Iris pigment epithelial cell (primary cell): ENCODE measurements at places on chromosomes 1 and 21.

DNA sequence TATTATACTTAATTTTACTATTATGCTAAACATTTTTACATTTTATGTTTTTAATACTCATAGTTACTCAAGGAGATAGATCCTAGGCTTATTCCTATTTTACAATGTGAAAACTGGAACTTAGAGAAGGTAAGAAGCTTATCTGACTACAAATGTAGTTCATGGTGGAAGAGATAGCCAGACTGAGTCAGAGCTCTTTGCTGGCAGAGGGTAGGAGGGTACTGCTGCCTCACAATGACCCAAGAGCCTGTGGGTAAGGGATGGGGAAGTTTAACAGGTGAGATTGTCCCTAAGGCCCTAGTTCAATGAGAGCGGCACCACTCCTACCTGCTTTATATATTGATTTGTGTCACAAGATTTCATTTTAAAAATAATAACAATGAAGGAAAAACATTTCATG lies 34.1 kb upstream of the NEK7 start:
- DNase-seq, result peak; percentile 58

GRCh38 chr21:43767984-43768867 lies 7.9 kb downstream of the CSTB start:
- peak; percentile 89 for DNase-seq

- DNase-seq, result no peak
Measured at GRCh38 chr1:232558954-232559353, 71.0 kb downstream of the SIPA1L2 start.

DNA sequence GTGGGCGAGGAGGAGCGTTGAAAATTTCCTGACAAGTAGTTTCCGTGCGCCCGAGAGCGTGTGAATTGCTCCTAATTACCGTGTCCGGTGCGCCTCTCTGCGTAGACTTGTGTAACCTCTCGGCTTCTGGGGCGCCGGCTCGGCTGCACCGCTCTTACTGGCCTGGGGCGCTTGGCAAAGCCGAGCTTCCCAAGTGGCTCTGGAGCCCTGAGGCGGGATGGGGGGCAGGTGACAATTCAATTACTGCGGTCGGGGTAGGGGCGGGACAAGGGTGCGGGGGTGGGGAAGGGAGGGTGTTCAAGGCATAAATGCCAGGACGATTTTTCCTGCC lies 392 bp upstream of the DMRTA2 start:
- no peak for DNase-seq

GRCh38 chr1:21574466-21575151 lies 65.4 kb downstream of the ALPL start:
- no peak for DNase-seq

- DNase-seq, result no peak
Measured at GRCh38 chr1:76140227-76140626, 65.7 kb downstream of the ST6GALNAC3 start.

DNA sequence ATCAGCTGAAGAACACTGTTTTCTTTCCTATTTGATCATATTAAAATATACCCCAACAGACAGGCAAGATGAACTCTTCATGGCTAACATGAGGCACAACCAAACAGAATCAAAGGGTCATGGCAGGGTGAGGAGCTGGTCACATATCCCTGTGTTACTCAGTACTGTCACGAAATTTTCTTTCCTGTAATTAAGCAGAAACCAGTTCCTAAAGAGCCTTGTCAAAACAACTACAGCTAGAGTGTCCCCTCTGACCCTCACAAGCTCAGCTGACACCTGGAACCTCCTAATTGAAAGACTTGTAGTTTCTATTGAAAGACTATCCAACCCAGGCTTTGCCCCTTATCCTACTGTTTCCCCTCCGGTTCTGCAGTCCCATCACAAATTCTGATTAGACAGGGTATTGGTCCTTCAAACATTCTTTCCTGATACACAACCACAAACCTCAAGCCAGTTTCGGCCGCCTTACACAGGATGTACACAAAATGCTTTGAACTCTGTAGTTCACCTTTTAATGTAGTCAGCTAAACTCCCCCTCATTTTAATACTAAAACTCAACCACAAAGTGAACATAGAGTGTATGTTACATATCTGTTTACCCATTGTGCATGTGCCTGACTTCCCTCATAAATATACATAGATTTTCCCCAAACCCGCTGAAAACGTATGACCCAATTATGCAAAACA lies 651.9 kb downstream of the MRPL39 start:
- no peak for DNase-seq

DNA sequence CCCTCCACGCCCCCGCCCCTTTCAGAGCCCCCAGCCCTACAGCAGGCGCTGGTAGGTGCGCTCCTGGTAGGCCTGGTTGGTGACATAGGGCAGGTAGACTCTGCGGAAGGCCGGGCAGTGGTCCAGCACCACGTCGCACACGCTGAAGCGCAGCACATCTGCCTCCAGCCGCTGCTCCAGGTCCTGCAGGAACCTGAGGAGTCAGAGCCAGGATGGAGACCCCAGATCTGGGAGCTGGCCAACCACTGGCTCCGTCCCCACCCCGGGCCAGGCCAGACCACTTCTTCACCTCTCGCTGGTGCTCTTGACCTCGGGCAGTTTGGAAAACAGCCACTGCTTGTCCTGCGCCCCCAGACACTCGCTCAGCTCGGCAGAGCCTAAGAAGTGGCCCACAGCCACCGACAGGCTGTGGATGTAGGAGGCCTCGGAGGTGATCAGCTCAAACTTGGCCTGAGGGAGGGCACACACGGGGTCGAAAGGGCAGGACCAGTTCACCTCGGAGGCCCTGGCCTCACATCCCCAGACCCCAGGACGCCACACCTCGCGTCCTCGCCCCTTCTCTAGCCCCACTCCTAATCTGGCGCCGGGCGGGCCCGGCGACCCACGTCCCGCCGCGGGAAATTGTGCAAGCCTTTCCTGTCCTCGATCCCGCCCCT lies 6.4 kb downstream of the ARHGEF19 start:
- DNase-seq, result no peak

- DNase-seq, result peak; percentile 27
Measured at GRCh38 chr1:38740487-38740886, 119.1 kb downstream of the RRAGC start.

DNA sequence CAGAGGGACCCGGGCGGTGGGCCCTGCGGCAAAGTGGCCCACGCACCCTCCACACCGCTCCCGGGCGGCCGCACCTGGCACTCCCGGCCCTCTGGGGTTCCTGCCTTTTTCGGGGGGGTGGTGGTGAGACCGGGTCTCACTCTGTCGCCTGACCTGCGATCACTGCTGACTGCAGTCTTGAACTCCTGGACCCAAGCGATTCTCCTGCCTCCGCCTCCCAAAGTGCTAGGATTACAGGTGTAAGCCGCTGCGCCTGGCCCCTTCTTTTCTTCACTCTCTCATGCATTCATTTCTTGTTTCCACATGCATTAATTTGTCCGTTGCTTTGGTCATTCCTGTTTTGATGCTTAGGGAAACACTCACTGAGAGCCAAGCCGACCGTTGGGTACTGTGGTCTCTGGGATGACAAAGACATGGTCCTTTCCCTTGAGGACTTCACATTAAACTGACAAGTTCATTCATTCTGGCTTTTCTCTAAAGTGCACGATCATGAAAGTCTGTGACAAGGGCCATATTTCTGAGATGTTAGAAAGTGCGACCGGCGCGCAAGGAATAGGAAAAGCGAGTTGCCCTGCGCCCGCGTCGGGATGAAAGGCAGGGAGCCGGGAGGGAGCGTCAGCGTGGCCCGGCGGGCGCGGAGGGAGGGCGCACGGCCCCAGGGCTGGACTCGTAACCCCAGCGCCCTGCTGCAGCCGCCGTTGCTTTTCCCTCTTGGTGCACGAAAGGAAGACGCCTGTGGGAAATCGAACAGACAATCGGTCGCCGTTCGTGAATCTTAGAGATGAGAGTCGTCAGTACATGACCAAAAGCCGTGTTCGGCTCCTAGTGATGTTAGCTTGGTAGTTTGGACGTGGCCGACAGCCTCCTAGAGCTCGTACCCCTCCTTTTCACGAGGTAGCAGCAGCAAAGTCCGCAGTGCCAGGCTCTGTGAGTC lies 1.0 kb upstream of the MCOLN2 start:
- peak; percentile 20 for DNase-seq
